HEK293T (cell line): ENCODE measurements at places on chromosomes 4 and X.

- DNase-seq: no peak
Observed at GRCh38 chr4:8403976-8404375, 36.5 kb downstream of the ACOX3 start.

DNA sequence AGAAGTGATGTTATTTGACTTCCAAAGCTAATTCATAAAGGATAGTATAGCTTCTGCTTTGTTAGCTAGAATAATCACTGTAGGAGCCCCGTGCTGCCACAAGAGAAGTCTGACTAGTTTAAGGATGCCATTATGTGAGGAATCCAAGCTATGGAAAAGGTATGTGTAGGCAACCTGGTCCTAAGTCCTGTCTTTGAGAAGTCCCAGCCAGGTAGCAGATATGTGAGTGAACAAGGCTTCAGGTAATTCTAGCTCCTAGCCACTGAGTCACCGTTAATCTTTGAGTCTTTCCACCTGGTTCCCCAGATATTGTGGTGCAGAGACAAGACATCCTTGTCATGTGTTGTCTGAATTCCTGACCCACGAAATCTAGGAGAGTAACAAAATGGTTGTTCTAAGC, 55.5 kb downstream of the BMP3 start:
- DNase-seq: no peak

GRCh38 chr4:3223956-3224748, 24.8 kb upstream of the MSANTD1 start:
- no peak for DNase-seq

DNA sequence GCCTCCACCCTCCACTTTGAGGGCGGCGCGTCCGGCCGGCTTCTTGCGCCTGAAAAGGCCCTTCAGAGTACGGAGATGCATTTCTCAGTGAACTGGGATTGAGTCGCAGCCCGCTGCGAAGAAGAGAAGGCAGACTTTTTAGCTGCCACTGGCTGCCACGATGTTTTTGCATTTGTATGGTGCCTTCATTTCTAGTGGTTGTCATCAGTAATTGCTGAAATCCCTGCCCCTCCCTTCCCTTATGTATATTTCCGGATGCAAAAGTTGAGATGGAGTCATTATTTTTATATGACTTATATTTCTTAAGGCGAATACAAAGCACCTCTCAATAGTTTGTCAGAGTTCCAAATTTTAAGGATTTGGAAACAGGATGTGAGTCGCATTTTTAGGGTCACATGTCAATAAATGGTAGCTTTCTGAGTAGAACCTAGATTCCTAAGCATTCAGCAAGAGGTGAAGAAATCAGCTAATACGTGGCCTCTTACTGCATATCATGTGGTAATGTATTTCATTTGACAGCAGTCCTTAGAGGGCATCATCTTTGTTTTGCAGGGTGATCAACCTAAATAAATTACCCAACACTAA, 658 bp downstream of the ATP6AP2 start:
- no peak for DNase-seq

DNA sequence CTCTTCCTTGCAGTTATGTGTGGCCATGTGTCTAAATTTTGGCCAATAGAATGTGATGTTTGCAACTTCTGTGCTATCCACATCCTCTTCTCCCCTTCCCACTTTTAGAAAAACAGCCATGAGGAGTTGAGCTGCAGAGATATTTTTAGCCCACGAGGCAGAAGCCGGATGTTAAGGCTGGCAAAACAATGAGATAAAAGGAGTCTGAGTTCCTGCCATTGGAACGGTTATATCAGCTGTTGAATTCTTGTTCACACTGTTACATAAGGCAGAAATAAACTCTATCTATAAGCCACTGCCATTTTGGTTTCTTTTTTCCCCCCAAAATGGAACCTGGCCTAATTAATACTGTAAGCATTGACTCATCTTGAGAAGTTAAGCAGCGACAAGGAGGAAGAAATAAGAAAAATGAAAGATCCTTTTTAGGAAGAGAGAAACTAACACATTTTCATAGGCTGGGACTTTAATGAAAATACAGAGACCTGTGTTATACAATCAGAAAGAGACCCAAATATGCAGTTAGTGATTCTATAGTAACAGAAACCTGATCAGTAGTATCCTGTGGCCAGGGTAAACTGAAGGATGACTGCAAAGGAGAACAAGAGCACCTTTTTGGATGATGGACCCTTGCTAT, 200.5 kb downstream of the INPP4B start:
- no peak for DNase-seq

DNA sequence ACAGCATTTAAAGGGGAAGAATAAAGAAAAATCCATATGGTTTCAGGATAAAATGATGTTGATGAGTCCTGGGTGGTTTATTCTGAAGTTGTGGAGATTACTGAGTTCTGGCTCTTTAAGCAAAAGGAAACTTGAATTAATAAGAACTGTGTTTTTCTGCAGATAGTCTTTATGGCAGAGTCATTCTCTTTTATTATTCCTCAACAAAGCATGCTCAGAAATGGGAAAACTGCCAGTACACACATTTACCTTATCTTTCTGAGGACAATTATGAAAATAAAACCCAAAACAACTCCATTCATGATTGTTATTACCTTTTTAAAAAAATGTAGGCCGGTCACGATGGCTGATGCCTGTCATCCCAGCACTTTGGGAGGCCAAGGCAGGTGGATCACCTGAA, 58.5 kb downstream of the ADD1 start:
- no peak for DNase-seq

- no peak for DNase-seq
Observed at GRCh38 chrX:14922437-14922836, 49.2 kb downstream of the MOSPD2 start.

GRCh38 chr4:42512226-42512625, 114.9 kb downstream of the SHISA3 start:
- DNase-seq: no peak

DNA sequence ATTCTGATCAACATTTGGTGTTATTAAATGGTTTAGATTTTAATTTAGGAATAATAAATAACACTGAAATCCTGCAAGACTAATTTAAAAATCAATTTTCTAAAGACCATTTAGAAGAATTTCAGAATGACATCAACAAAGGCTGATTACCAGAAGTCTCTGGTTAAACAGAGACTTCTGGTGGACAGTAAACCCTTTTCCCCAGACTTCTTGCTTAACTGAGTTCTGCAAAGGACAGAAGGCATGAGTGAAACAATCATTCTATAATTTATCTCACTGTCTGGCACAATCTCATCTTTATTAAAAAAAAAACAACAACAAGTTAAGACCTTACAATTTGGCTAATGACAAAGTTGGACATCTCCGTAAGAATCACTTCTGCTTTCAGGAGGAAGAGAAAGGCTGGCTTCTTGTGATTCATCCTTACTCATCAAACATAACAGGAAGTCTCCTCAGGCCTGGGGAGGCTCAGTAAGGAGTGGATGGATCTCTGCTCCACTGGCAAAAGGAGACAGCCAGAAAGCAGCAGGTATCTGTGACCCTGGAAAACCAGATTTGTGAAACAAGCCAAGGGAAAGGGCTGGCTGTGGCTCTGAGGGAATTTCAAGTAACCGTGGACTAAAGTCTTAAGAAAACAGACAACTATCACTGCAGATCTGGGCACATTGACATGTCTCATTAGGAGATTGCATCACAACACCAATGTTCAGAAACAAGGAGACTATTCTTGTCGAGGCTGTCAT, 908 bp upstream of the TLR6 start:
- no peak for DNase-seq

- no peak for DNase-seq
Observed at GRCh38 chr4:82136161-82136801, 237.5 kb downstream of the HNRNPD start.

GRCh38 chr4:126341927-126342326, 1027.2 kb downstream of the FAT4 start:
- DNase-seq: no peak

- DNase-seq: no peak
Observed at GRCh38 chrX:154352466-154352865, 22.0 kb downstream of the FLNA start.

- no peak for DNase-seq
Observed at GRCh38 chr4:126705266-126705665, 927.5 kb upstream of the INTU start.
